ENCODE measurements at places on chromosomes 12 and 14. TPM values are rescaled to one million over a fixed set of nuclear protein-coding genes. Genes with fewer than 3 reads are reported as not detected.

The SPX gene
- not detected for total RNA-seq

The RAD9B gene
- 0.25 TPM for total RNA-seq

The AQP2 gene
- not detected for total RNA-seq

The GPX2 gene
- total RNA-seq = not detected

The VWF gene
- 535 TPM for total RNA-seq

The MAP4K5 gene
- total RNA-seq = 45.3 TPM
